ENCODE measurements at places on chromosomes 1 and 21. TPM values are rescaled to one million over a fixed set of nuclear protein-coding genes. Genes with fewer than 3 reads are reported as not detected.

DNA sequence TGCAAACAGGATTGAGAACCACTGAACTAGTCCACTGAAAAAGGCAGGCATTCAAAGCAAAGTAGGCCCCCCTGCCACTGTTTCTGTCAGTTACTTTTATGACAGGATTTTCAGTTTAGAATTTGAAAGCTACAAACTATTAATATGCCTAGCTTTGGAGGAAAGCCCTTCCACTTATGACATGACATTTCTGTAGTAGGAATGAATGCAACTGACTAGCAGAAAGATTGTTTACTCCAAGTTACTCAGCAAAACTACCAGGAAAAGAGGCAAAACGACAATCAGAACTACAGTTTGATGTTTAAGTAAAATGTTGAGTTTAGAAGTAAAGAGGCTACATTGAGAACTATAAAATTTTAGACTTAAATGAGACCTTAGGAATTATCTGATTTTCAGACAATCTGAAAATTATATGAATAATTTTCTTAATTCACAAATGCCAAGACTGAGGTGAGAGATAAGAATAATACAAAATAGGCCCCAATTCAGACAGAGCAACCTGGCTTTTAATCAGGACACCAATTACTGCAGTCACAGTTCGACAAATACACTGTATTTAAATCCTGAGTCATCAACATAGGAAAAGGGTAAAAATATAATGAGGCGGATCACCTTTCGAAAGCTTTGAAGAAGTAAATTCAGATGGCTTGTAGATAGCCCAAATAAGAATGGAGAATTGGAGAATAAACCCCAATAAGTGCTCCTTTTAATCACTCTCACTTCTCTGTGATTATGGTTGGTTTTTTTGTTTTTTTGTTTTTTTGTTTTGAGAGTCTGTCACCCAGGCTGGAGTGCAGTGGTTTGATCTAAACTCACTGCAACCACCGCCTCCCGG lies 2.2 kb downstream of the PRKAB2 start:
- no peak for DNase-seq

GRCh38 chr1:4554271-4554865 lies 100.0 kb upstream of the AJAP1 start:
- DNase-seq, result no peak

Gene DFFA
- 49.8 TPM for total RNA-seq

Gene RCAN3
- total RNA-seq, result 34.8 TPM

DNA sequence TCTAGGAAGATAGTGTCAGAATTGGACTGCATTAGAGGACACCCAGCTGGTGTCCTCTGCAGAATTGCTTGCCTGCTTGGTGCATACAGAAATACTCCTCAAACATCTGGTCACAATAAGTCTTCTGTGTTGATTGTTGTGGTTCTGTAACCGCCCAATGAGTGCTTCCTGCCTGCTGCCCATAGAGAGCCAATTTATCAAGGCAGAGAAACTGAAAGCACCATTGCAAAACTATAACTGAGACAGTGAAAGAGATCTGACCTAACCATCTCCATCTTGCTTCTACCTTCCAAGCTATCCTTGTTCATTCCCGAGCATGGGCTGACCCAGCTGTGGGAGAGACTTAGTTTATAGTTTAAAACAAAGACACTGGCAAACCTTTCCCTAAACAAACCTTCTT lies 462.4 kb upstream of the RGS18 start:
- no peak for DNase-seq

Gene TEKT2
- total RNA-seq, result not detected

Gene CD2
- not detected for total RNA-seq

DNA sequence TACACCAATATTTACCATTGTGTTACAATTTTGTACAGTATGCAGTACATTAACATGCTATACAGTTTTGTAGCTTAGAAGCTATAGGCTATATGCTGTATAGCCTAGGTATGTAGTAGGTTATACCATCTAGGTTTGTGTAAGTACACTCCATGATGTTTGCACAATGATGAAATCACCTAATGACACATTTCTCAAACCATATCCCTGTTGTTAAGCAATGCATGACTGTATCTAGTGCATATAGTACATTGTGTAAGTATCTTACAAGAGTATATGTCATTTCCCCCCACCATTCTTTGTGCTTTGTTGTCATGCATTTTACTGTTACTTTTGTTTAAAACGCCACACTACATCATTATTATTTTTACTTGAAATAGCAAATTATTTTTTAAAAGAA lies 65.7 kb upstream of the RNF11 start:
- DNase-seq, result peak; percentile 87

Gene MMEL1
- total RNA-seq, result not detected

Gene TMEM269
- total RNA-seq, result 0.48 TPM

- peak; percentile 99 for DNase-seq
These were observed 52.4 kb downstream of the XCL1 start for GRCh38 chr1:168628807-168629206.

Gene C1QA
- not detected for total RNA-seq

- DNase-seq, result no peak
These were observed 52.8 kb downstream of the RAP1GAP start for GRCh38 chr1:21616372-21616771.

GRCh38 chr1:81114191-81114590 lies 686.5 kb upstream of the ADGRL2 start:
- DNase-seq, result no peak

Gene SPRR4
- not detected for total RNA-seq

DNA sequence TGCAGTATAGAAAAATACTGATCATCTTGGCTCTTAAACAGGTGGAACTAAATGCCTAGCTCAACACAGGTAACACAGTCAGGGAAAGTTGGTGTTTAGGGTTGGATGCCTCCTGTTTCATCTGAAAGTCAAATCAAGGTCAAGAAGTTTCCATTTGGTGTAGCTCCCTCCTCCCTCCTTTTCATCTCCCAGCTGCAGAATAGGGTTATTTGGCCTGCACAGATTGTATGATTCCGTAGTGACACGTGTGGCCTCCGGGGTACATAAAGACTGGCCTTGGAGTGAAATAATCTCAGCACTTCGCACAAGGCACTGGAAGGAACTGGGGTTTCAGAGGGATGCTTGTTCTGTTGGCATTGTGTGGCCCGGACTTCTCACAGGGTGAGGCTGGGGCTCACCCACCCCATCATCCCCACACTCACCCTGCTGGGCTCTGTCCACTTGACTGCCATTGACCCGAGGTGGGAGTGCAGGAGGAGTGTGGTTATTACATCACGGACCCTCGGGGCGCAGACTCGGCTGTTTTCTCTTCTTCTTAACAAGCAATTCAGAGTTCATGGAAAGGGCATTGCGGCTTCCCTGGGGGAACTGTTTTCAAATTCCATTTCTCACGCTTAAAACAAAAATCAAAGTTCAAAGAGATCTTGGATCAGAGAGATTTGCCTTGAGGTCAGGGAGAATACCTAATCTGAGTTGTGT lies 18.4 kb downstream of the IGSF5 start:
- no peak for DNase-seq

DNA sequence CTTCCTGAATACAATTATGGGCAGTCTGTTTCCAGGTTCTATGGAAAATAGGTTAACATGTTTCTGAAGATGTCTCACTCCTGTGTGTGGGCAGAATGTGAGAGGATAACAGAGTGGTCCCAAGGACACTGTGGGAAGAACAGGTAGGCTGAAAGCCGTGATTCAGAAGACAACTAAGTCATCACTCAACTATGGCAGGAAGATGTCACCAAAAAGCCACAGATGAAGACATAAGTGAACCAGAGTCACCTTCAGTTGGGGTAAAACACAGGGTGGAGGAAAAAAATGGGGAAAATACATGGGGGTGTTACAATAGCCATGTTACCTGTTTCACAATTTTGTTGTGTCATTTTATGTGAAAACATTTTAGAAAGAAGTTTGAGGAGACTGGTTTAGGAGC lies 75.1 kb downstream of the UCHL5 start:
- DNase-seq, result no peak

- peak; percentile 74 for DNase-seq
These were observed 428 bp downstream of the POGZ start for GRCh38 chr1:151458802-151459330.

DNA sequence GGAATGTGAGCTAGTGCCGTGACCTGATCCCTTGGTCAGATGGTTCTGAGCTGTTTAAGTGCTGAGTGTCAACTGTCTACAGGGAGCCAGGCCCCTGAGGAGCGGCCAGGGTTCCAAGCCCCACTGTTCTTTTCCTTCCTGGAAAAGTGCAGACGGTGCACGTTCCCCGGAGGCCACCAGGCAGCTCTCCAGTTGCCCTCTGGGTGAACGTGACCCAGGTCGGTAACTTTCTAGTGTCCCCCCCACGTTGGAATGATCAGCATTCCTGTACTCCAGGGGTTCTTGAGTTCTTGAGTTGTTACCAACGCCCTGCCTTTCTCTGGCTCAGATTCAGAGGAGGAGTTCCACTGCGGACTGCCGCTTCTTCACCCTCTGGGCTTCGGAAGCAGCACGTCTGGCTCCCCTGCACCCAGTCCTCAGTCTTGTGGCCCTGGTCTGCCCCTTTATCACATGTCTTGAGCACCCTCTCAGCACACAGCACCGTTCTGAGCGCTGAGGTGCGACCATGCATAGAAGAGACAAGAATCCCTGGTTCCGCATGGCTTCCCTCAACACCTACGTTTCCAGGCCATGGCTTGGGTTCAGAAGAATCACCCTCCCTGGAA lies 131.5 kb downstream of the DHRS3 start:
- no peak for DNase-seq

DNA sequence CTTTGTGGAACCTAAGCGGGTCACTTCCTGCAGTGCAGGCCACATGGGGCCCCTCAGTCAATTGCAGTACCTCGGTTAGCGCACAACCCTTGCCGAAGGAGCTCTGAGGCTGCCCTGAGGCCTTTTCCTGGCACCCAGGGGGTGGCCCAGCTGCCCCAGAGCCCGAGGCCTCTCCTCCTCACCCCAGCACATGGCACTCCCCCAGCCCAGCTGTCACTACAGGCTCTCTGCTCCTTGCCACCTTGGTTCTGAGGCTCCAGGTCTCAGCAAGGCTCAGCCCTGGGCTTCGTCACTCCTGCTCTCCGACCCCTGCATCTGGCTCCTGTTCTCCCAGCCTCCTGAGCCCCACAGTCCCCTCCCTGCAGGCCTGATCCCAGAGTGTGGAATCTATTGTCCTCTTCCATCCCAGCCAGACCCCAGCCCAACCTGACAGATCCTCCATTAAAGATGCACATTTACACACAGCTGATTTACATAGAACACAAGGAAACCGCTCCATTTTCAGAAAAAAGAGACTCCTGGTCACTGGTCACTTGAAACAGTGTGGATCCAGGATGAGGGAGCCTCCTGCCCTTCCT lies 192.8 kb upstream of the POU3F1 start:
- DNase-seq, result no peak

DNA sequence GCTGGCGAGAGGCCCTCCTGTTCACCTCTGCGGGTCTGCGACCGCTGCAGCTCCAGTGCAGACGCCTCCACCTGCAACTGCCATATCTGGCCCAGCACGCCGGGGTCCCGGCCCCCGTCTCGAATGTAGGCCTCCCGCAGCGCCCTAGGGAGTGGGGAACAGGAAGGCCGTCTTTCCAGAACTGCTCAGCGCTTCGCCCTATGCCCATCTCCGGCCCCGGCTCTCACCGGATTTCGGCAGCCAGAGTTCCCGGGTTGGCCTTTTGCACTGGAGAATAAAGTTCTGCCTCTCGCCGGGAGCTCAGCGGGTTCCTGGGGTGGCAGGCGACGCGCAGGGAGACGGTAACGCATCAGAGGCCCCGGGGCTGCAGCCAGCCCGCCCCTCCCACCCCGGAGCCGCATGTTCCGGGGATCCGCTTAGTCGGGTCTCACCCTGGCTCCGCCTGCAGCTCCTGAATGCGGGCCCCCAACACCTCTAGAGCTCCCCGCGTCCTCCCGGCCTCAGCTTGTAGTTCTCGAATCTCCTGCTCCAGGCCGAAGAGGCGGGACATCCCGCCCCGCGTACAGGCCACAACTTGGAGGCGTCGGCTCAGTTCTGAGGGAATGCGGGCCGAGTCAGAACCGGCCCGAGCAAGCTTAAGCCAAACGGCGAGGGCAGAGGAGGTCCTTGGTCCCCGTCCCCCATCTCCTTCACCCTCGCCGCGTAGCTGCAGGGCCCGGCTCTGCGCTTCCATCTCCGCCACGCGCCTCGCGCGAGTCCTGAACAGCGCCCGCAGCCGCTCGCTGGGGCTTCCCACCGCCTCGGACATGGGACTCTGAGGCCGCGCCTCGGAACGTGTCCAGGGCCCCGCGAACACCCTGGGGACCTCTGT lies 1.1 kb downstream of the CCDC17 start:
- DNase-seq, result no peak

Gene TRAF3IP3
- total RNA-seq, result not detected

DNA sequence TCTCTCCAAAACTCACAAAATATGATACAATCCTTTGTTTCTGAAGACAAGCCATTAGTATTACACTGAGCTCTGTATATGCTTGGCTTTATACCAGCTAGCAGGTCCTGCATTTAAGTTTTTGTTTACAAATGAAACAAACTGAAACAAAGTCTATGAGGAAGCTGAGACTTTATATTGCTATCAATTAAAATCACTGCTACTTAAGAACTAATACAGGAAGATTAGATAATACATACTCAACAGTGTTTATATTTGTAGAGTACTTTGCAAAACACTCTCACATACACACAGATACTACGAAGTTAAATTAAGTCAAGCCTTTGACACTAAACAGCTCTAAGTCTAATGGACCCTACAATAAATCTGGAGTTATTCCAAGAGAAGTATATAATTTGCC lies 247.4 kb downstream of the CRB1 start:
- no peak for DNase-seq

- no peak for DNase-seq
These were observed 1.4 kb downstream of the ZMYND12 start for GRCh38 chr1:42454403-42454802.

Gene COQ8A
- total RNA-seq, result 7.1 TPM

Gene SLC30A10
- not detected for total RNA-seq

- DNase-seq, result peak; percentile 25
These were observed 90.1 kb upstream of the BCL10 start for GRCh38 chr1:85366391-85367170.

DNA sequence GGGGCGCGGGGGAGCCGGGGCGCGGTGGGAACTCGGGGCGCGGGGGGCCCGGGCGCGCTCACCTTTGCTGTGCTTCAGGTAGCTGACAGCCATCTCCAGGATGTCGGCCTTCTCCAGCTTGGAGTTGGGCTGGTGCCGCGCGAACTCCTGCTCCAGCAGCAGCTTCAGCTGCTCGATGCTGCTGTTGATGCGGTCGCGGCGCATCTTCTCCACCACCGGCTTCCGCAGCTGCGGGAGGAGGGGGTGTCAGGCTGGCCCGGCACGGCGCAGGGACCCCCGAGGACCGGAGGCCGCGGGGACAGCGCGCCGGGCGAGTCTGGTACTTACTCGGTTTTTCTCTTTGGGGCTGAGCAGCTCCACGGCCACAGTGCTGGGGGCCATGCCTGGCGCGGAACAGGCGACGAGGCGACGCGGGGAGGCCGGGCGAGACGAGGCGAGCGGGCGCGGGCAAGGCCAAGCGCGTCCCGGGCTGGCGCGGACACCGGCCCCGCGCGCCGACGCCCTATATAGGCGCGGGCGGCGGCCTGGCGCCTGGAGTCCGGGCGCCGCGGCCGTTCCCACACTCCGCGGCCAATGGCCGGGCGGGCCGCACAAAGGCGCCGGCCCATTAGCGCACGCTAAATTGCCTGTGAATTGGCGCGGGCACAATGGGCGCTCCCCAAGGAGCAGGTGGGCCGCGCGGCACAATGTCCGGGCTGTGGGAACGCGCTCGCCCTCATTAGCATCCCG lies at the start of gene HES5:
Gene HES5, minus strand, starts transcription at position 480 of the 729 bp plus-strand sequence. Its CDS starts 99 bp downstream, at position 381.
- DNase-seq, result no peak

Gene CSTB
- 10.7 TPM for total RNA-seq

- no peak for DNase-seq
These were observed 13.3 kb downstream of the NADK start for GRCh38 chr1:1764876-1765470.
